ENCODE measurements at places on chromosomes 12 and 14. TPM values are rescaled to one million over a fixed set of nuclear protein-coding genes. Genes with fewer than 3 reads are reported as not detected.

The IL26 gene
- total RNA-seq: not detected

The PALS1 gene
- total RNA-seq: 18.0 TPM

The BMP4 gene
- total RNA-seq: 12.2 TPM

DNA sequence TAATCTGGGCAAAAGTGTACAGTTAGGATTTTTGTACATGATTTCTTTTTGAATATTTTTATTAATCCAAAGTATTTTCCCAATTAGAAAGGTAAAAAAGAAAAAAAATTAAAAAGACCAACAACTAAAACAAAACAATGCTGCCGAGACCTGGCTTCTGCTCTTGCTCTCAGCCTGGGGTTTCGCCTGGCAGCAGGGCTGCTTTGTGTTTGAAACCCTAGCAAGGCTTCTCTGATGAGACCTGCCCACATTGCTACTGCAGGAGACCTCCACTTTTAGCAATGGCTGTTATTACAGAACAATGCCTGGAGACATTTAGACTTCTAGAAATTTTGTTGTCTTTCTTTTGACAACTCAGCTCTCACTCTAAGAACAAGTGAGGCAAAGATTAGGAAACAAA is 1153.0 kb upstream of the TMEM132C start:
- H3K27me3 ChIP-seq: no peaks in the 10 kb centered on the region
- no peak overlapping the region for H3K4me3 ChIP-seq
- no peaks in the 10 kb centered on the region for H3K4me1 ChIP-seq
- H3K27ac ChIP-seq: no peak overlapping the region
- no peaks in the 10 kb centered on the region for H3K36me3 ChIP-seq

DNA sequence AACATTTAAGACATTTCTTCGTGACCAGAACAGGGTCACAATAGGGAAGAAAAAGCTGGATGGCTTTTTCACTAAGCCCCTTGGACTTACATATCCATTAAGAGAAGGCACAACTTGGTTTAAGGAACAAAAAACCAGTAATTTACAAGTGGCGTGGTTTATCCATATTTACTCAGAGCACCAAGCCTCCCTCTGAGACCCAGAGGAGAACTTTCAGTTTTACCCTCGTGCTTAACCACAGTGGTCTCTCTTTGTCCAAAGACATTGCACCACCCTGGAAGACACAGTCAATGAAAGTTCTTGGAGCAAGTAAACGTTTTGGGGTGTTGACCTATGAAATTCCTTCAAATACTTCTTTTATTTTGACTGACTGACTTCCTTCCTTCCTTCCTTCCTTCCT is 52.5 kb downstream of the SSPN start:
- H3K27ac ChIP-seq: no peak overlapping the region
- H3K36me3 ChIP-seq: no peaks in the 10 kb centered on the region
- DNase-seq: no peak
- no peak overlapping the region for H3K4me3 ChIP-seq
- H3K27me3 ChIP-seq: no peaks in the 10 kb centered on the region

DNA sequence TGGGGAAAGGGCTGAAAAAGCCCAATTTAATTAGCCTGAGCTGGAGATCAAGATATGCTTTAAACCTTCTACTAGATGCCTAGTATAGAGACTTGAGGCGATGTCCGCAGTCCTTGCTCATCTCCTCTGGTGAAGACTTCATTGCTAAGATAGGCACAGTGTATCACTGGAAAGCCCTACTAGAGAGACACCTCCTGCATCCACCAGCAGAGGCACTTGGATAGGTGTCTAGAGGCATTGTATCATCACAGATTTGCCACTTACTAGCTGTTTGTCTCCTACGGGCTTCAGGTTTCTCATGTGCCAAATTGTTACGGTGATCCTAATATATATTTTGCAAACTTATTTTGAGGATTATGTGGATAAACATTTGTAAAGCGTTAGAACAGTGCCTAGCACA is 1048.5 kb downstream of the GALC start:
- no peaks in the 10 kb centered on the region for H3K36me3 ChIP-seq
- no peak overlapping the region for H3K4me3 ChIP-seq
- DNase-seq: no peak
- H3K27ac ChIP-seq: no peak overlapping the region

GRCh38 chr14:23285530-23286019 is 357 bp downstream of the HOMEZ start:
- no peak overlapping the region for H3K27ac ChIP-seq
- peak overlapping the region; percentile 97 for H3K4me3 ChIP-seq
- no peaks in the 10 kb centered on the region for H3K36me3 ChIP-seq
- H3K27me3 ChIP-seq: peaks cover 13% of the 10 kb centered on the region
- no peak for DNase-seq

DNA sequence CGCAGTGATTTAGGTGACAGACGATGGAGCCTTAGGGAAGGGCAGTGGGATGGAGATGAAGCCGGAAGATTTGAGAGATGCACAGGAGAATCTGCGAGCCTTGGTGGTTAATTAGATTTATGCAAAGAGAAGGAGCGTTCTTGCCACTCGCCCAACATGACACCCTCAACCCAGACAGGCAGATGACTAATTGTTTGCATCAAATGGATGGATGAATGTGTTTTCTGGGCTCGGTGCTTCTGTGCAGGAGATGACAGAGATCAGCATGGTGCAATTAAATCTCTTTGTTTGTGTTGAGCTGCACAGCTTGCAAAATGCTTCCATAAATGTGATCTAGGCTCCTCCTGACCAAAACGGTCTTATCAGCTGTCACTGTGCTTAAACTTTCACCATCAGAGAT is 202.3 kb upstream of the PRMT8 start:
- no peak overlapping the region for H3K27ac ChIP-seq
- DNase-seq: no peak
- H3K27me3 ChIP-seq: no peaks in the 10 kb centered on the region
- no peaks in the 10 kb centered on the region for H3K36me3 ChIP-seq

GRCh38 chr12:11916113-11916512 is 154.6 kb upstream of the BCL2L14 start:
- H3K4me3 ChIP-seq: no peak overlapping the region
- no peaks in the 10 kb centered on the region for H3K4me1 ChIP-seq
- no peak overlapping the region for H3K27ac ChIP-seq
- peaks cover 7% of the 10 kb centered on the region for H3K36me3 ChIP-seq
- DNase-seq: no peak
- H3K27me3 ChIP-seq: no peaks in the 10 kb centered on the region

DNA sequence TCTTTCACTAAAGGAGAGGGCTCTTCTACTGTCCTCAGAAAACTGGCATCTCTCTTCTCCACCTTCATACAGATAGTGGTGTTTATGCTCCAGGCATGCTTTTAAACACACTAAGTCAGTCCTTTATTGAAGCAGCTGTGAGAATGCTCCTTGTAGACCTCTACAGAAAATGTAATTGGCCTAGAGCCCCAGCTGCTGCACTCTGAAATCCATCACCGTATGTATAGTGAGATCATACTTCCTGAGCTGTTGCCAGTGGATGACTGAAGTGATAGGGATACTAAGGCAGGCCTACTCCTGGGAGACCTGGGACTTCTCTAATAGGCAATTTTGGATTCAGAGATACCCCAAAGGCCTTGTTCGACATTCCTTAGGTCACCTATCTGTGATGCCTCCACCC is 535.4 kb downstream of the RPS29 start:
- H3K27me3 ChIP-seq: no peaks in the 10 kb centered on the region
- H3K36me3 ChIP-seq: no peaks in the 10 kb centered on the region
- H3K4me1 ChIP-seq: no peaks in the 10 kb centered on the region
- no peak overlapping the region for H3K4me3 ChIP-seq

- H3K4me3 ChIP-seq: no peak overlapping the region
- no peaks in the 10 kb centered on the region for H3K27me3 ChIP-seq
- H3K4me1 ChIP-seq: no peaks in the 10 kb centered on the region
- H3K27ac ChIP-seq: no peak overlapping the region
- H3K36me3 ChIP-seq: peaks cover 26% of the 10 kb centered on the region
These were observed 370.8 kb upstream of the MGAT4C start for GRCh38 chr12:86627001-86627400.
